Left ventricle myocardium inferior (tissue), 1 donor: ENCODE measurements at places on chromosomes 5 and 9. TPM values are rescaled to one million over a fixed set of nuclear protein-coding genes. Genes with fewer than 3 reads are reported as not detected.

The PFN3 gene
- not detected for total RNA-seq

DNA sequence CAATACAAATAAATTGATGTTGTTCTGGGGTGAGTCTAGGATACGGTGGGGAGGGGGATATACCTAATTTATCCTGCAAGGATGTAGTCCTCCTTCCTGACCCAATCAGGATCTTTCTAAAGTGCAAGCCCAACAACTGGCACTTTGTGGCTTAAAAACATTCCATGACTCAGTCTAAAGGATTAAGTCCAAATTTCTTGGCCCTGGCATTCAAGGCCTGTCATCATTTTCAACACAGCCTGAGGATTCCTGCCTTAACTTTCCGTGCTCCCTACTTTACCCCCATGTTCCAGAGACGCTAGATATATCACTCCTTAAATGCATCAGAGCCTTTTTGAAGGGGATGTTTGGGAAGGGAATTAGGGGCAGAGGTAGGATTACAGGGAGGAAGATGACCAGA lies 1.0 kb downstream of the FAM221B start:
- DNase-seq, result no peak

DNA sequence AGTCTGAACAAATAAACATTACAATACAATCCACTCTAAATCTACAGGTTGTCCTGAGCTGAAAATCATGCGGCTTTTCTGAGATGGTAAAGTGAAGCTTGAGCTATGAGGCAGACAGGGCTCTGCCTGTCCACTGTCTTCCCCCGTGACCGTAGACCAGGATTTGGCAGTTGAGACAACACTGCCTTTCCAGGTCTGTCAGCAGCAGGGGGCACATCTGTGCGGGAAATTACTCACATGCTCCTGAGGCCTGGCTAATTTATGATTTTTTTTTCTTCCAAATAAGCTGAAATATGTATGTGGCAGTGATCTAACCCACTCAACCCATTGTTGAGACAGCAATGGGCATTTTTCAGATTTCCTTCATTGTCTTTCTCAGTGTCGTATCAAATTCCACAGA lies 307.9 kb downstream of the FBXL7 start:
- peak; percentile 46 for DNase-seq

GRCh38 chr5:168916852-168917251 lies 337.7 kb upstream of the PANK3 start:
- no peak for DNase-seq

The SOX30 gene
- total RNA-seq, result 0.08 TPM

DNA sequence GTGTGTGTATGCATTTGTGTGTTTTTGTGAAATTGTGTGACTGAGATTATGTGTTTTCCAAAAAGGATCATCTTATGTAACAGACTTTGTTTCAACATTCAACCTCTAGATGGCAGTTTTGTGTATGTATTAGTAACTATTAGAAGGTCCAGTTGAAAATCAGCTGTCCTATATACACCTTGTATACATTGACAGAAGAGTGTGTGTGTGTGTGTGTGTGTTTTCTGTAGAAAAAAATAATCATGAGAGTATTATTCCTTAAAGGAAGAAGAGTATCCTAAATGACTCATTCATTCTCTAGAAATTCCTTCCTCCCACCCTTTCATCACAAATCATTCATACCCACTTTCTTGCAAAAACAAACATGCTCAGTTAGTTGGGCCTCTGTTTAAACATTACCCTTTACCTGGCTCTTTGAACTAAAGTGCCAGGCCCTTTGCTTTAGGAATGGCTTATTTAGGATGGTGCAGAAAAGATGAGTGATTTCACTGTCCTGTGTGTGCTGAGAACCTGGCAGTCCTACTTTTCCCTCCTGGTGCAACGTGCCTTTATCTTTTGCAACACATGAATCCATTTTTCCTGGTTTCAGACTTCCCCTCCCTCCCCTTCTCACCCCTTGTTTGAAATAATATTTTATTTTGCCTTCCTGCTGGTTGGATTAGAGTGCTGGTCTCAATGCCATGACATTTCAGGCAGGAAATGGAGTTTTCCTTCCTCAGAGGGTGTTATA lies 152.2 kb downstream of the ARHGAP26 start:
- DNase-seq, result no peak

GRCh38 chr5:143614831-143615230 lies 197.1 kb upstream of the HMHB1 start:
- DNase-seq, result no peak

The DMRT2 gene
- total RNA-seq, result not detected

DNA sequence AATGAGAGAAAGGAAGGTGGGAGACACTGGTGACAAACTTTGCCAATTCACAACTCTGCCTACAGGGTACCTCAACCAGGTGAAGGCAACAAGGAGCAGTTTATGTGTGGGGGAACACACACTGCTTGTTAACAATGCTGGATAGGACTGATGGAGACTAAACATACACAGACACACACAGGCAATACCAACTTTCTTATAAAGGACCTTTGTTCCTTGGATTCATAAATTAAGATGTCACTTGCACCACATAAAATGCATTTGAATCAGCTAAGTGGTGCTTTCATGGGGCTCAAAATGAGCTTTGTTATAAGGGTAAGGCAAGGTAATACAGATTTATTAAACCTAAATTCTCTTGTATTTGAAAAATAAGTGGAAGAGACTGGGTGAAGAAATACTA lies 4.0 kb downstream of the TSTD2 start:
- DNase-seq, result no peak

DNA sequence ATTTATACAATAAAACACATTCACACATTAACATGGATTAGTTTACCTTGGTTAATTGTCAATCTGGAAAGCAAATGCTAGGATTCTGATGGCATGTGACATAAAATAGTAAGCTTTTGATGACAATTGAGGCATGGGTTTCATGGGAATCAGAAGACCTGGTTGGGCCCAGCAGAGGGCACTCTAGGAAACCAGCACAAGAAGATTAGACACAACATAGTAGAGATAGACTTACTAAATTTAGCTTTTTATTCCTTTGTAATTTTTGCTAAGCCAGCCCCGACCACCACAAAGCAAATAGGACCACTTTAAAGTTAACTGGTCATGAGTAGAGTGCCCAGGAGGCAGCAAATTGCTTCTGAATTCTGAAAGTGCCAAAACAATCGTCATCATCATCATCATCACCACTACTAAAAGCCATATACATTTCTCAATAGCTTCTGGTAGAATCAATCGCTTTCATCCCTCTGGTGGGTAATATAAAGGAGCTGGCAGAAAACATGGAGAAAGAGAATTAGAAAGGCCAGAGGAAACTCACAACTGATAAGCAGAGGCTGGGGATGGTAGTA lies 163.2 kb downstream of the ARRDC3 start:
- DNase-seq, result no peak

DNA sequence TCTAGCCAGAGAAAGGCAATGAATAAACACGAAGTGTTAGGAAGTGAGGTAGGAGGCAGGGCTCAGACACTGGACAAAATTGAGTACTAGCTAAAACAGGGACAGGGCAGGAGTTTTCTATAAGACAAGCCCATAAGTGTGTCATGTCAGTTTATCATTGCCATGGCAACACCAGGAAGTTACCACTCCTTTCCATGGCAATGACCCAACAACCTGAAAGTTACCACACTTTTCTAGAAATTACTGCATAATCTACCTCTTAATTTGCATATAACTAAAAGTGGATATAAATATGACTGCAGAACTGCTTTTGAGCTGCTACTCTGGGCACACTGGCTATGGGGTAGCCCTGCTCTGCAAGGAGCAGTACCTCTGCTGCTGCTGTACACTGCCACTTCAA lies 442.5 kb upstream of the COX7C start:
- DNase-seq, result no peak

GRCh38 chr5:17255471-17256021 lies 38.1 kb downstream of the BASP1 start:
- no peak for DNase-seq

GRCh38 chr5:88288528-88289197 lies 20.0 kb upstream of the TMEM161B start:
- DNase-seq, result no peak

DNA sequence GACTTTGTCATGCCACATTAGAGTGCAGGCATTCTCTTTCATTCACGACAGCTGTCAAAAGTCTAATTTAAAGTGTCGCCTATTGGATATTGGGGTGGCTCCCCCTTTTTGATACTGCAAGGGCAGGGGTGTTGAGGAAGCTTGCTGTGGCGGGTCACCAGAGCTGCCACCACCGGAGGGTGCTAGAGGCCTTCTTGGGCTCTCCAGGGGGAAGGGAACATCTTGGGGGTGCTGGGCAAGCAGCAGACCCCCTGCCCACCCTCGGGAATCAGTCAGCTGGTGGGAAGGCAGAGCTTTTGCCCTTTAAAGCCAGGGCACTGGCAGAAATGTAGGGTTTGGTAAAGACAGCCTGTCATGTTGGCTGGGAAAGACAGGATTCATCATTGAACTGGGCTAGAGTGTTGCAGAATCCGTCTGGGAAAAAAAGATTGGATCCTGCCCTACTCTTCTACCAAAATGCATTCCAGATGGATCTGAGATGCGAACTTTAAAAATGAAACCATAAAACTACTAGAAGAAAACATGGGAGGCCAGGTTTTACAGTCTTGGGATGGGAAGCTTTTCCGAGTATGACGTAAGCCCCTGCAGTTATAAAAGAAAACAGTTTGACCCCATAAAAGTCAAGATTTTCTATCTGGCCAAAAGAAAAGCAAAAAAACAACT lies 22.3 kb downstream of the COL5A1 start:
- DNase-seq, result peak; percentile 4

GRCh38 chr9:90012949-90013348 lies 408.1 kb downstream of the GADD45G start:
- no peak for DNase-seq

DNA sequence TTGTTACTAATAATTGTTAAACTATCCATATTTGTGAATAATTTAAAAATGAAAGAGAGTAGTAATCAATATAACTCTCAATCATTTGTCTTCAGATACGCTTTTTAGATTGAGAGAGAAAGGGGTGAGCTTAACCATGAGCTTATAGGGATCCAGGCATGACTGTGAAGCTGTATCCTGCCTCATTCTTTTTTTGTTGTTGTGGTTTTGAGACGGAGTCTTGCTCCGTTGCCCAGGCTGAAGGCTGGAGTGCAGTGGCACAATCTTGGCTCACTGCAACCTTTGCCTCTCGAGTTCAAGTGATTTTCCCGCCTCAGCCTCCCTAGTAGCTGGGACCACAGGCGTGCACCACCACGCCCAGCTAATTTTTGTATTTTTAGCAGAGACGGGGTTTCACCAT lies 44.0 kb downstream of the NIPAL4 start:
- no peak for DNase-seq

The ZNG1A gene
- total RNA-seq, result 14.1 TPM

GRCh38 chr9:68560071-68560844 lies 19.6 kb upstream of the TMEM252 start:
- DNase-seq, result peak; percentile 44

GRCh38 chr5:152632360-152632759 lies 227.3 kb upstream of the NMUR2 start:
- DNase-seq, result no peak

DNA sequence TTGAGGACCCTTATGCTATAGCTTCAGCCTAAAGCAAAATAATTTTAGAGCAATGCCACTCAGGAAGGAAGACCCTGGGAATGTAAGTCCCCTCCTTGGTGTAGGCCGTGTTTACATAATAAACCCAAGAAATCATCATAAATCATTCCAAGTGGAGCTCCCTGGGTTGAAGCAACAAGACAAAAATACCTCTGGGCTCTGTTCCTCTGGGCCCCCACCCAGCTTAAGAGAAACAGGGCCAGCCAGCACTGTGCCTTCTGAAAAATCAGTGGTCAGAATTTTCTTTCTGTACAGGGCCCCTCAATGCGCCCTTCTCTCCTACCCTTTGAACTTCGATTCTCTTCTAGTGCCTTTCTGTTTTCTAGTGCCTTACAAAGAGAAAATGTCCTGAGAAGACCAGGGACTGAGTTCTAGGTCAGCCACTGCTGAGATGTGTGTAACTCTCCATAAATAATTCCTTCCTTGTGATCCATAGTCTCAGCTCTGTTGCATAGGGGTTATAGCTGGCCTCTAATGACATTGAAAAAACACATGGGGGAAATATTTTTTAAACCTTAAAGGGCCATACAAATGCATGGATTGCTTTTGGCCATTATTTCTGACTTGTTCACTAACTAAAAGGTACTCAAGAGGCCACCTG lies 101.0 kb downstream of the ADRB2 start:
- DNase-seq, result no peak

DNA sequence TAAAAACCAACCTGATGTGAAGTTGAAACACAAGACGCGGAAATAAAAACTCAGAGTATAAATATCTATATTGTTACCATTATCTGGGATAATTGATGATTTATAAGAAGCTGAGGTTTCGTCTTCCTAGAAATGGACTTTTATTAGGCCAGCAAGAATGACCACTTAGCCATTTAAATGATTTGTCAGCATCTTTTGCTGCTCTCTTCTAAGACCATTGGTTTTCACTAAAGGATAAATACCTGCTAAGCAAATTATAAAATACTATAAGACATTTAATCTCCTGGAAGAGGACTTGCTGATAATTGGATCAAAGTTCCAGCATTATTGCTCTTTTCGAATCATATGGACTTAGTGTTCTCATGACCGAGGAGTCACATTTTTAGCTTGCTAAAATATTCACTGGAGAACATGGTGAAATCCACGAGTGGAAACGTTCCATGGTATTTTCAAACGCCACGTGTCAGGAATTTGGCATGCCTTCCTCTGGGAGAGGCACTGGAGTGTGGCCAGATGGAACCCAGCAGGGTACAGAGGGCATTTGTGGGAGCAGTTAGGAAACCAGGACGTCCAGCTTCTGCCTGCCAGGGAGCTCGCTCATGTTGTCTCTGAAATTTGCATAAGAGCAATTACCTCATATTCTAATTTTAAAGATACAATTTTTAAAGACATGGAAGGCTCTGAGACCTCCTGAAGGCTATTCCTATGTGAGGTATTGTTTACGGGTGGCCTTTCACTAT lies 43.1 kb downstream of the TNFAIP8 start:
- DNase-seq, result peak; percentile 70

The UNC13B gene
- total RNA-seq, result 21.6 TPM

DNA sequence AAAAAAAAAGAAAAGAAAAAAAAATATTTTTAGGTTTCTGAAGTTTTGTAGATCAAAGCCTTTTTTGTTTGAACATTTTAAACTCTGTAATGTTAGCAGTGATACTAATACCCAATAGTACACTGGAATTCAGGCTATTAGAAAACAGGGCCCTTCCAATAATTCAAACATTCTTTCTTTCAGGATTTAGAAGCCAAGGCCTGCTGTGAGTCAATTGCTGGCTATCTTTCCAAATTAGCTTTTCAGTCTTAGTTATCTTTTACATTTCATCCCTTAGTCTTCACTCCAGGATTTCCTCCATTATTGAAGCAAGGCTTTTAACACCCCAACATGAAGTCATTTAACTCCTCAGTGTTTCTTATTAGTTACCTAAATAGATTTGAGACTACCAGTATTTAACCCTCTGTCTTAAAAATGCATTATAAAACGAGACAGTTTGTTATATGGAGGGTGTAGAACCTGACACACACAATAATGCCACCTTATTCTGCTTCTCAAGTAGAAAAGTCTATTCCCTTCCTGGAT lies 951.9 kb upstream of the DMAC1 start:
- DNase-seq, result no peak

GRCh38 chr9:1320051-1320557 lies 269.9 kb downstream of the DMRT2 start:
- no peak for DNase-seq
